ENCODE measurements at places on chromosomes 6 and 20.

DNA sequence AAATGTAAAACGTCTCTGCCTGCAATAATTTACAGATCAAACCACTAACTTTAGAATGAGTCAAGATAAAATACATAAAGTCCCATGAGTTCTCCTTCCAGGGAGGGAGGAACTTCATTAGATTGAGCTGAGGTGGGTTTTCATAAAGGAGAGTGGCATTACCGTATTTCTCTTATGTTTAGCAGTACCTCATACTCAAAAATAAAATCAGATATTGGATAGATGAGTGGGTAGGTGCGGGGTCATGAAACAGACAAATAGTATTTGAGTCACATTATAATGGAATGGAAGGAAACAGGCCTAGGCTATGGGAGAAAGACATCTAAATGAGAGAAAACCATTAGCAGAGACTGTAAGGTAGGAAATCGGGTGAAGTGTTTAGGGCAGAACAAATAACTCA lies 166.1 kb upstream of the SMLR1 start:
- no peak overlapping the region for H3K27ac ChIP-seq
- DNase-seq, result no peak
- H3K36me3 ChIP-seq, result no peaks in the 10 kb centered on the region
- peaks cover 3% of the 10 kb centered on the region for H3K27me3 ChIP-seq
- no peak overlapping the region for H3K4me3 ChIP-seq

- no peaks in the 10 kb centered on the region for H3K4me1 ChIP-seq
- no peak overlapping the region for H3K4me3 ChIP-seq
- H3K27ac ChIP-seq, result no peak overlapping the region
These were observed 361.0 kb downstream of the CD83 start for GRCh38 chr6:14478381-14479225.

DNA sequence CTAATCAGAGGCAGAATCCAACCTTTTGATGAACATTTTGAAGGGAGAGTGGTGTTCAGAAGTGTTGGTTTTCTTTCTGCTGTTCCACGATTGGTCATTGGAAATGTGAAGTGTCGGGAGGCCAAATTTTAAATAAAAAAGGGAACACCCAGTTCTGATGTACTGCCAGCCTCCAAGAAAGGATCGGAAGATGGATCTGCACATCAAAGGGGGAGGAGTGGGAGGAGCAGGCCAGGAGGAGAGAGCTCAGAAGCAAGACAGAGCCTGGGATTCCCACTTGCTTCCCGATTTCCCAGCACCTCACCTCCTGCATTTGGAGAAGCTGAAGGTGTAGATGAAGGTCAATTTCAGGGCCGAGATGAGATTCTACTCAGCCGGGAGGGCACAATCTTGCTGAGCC lies 55.9 kb upstream of the NAA20 start:
- no peak overlapping the region for H3K4me3 ChIP-seq
- DNase-seq, result no peak
- peaks cover 17% of the 10 kb centered on the region for H3K4me1 ChIP-seq

- H3K4me3 ChIP-seq, result no peak overlapping the region
- H3K27ac ChIP-seq, result no peak overlapping the region
- peaks cover 3% of the 10 kb centered on the region for H3K36me3 ChIP-seq
- peaks cover 4% of the 10 kb centered on the region for H3K27me3 ChIP-seq
These were observed 93.1 kb downstream of the PRND start for GRCh38 chr20:4814696-4815252.

All from type B pancreatic cell (in vitro differentiated cells).